ENCODE measurements at places on chromosomes 2 and 18.

GRCh38 chr2:119158563-119159347, at the start of gene C1QL2:
C1QL2 (minus strand) TSS chr2:119158751; CDS start chr2:119158269, 482 bp downstream.
- no peak for DNase-seq

DNA sequence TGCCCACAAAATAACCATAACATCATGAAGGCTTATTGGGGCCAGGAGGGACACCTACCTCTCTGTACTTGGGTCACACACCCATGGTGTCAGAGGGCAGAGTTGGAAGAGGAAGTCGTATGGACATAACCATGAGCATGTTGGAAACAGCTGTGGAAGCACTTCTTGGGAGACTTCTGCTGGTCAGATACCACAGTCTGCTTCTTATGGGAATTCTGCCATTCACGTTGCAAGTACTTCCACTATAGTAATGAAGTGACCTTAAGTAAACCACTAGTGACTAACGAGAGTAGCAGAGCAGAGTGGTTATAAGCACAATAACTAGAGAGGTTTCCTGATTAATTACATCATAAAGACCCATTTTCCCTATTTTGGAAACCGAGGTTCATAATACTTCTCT, 61.1 kb upstream of the TFPI start:
- DNase-seq, result no peak

DNA sequence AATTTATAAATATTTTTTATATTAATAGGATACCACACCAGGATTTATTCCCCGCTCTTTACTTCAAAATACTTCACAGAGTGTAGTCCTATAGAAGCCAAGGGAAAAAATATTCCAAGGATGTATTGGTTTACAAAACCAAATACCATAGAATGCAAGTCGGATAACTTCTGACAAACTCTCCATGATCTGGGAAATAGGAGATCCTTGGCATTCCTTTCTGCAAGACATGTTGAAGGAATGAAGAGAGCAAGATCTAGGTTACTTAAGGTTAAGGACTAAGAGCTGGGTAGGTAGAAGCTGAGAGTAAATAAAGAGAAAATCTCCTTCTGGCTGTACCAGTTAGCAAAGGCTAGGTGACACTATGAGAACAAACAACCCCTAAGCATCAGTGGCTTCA, 141.2 kb downstream of the LRATD1 start:
- no peak for DNase-seq

- no peak for DNase-seq
These were observed 25.3 kb downstream of the ADCY3 start for GRCh38 chr2:24894750-24895149.

GRCh38 chr2:128366713-128367511, 48.2 kb upstream of the HS6ST1 start:
- no peak for DNase-seq

- no peak for DNase-seq
These were observed 61.0 kb downstream of the LPIN1 start for GRCh38 chr2:11807156-11808015.

DNA sequence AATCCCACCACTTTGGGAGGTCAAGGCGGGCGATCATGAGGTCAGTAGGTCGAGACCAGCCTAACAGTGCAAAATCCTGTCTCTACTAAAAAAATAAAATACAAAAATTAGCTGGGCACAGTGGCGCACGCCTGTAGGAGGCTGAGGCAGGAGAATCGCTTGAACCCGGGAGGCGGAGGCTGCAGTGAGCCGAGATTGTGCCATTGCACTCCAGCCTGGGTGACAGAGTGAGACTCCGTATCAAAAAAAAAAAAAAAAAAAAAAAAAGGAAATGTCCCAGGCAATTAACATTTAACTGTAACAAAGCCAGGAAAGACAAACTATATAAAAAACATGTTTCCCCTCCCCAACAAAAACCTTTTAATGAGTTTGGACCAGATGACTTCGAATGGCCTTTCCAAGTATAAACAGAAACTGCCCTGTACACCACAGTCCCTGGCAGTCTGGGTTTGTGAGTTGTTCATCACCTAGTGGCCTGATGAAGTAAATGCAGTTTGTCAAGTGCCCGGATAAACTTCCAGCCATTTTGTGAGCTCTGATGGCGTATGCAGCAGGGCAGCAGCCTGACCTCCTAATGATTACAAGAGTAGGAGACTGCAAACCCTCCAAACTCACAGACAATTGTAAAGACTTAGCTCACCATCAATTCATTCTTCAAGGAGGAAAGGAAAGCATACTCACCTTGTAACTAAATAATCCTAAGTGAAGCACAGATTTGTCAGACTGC, 16.6 kb upstream of the PCBP1 start:
- DNase-seq, result peak; percentile 73

- no peak for DNase-seq
These were observed 211.5 kb downstream of the GALR1 start for GRCh38 chr18:77461062-77461688.

GRCh38 chr18:73577365-73577764, 570.3 kb downstream of the FBXO15 start:
- no peak for DNase-seq

GRCh38 chr2:197168705-197169104, 141.9 kb downstream of the ANKRD44 start:
- peak; percentile 30 for DNase-seq

DNA sequence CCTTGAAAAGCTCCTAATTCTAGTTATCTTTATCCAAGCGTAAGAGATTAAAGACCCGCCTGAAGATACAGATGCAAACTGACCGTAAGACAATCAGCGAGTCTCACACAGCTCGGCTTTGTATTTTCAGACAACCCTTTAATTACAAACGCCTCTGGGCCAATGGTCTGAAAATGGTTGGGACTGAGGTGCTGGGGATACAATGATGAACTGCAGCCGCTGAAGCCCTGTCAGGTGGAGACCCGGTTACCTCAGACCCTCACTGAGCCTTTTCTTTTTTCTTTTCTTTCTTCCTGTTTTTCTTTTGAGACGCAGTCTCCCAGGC, 715 bp upstream of the CFAP36 start:
- peak; percentile 55 for DNase-seq

DNA sequence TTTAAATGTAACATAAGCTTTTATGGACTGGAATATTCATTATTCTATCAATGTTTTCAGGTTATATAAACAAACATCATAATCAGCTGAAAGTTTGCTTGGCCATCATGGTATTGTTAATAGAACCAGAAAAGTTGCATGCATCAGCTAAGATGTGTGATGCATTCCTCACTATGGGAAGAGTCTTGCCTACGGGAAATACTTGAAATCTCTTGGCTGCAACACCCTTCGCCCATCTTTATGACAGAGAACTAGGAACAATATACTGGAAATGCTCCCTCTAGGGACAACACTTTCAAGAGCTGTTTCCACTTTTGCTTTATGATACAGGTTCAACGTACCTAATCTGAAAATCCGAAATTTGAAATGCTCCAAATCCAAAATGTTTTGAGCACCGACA, 1390.8 kb downstream of the DPP10 start:
- DNase-seq, result no peak

DNA sequence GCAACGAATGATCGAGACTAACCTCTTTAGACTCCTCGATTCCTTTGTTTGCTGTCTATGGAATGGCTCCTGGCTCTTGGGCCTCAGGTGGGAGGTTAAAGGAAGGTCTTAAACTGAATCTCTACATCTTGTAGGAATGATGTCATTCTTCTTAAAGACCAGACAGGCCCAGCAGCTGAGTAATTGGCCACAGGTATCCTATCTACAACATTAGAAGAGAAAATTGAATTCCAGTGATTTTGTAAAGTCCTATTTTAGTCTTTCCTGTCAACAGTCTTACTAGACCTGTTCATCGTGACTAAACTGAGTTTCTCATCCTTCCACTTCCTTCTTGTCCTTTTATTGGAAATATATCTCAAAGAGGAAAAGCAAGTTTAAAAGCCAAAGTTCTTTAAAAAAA, 274.8 kb downstream of the ALPK2 start:
- DNase-seq, result no peak

DNA sequence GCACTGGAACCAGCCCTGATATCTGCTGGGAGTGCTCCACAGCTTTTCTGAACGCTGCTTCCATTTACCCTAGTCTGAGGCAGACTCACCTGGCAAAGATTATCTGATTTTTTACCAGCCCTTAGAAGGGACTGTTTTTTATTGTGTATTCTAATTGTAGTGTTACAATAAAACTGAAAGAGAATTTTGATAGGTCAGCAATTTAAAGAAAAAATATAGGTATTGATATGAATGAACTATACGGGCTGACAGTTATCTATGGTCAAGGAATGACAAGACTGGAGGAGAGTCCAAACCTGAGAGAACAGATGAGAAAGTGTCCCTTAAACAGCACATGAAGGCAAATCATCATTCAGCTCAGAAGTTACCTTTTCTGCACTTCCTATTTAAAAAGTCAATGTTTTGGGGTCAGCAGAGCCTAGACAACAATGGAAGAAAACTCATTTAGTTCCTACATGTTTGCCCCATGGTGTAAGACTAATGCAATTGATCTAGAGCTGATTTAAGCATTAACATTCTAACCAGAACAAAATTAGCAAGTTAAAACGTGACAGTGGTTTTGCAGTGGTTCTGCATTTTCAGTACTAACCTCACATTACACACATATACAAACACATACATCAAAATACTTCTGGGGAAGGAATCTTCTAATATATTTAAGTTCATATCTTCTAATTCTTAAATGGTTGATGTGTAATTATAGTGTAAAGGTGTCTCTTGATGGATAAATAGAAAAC, 500.9 kb downstream of the TGIF1 start:
- DNase-seq, result no peak

GRCh38 chr2:240796543-240797499, 23.2 kb downstream of the KIF1A start:
- DNase-seq, result no peak

DNA sequence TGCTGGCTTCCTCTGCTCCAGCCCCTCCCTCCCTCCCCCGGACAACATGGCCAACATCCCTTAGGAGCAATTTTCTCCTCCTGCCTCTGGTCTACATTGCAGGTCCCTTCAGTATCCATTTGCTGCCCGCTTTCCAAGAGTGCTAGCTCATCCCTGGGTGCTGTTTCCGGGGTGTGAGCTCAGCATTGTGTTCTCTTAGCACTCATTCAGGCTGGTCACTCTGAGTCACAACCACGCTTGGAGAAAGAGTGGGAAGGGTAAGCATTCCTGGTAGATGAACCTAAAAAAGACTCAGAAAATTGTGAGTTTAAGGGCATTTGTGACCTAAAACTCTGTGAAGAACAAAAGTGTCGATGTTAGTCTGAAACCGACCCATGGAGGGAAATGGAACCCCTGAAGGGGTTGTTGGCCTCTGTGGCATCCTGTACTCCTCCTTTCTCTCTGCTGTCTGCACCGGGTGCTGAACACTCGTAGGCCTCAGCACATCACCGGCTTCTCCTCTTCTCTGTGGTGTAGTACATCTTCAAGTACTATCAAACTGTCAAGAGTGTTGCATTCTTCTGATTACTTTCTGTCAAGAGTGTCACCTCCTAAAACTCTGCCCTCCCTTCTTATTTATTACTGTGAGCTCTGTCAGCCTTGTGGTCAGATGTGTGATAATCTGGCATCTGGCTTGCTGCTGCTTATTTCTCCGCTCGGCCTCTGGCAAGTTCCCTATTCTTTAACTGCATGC, 73.0 kb downstream of the CTNNA2 start:
- no peak for DNase-seq

DNA sequence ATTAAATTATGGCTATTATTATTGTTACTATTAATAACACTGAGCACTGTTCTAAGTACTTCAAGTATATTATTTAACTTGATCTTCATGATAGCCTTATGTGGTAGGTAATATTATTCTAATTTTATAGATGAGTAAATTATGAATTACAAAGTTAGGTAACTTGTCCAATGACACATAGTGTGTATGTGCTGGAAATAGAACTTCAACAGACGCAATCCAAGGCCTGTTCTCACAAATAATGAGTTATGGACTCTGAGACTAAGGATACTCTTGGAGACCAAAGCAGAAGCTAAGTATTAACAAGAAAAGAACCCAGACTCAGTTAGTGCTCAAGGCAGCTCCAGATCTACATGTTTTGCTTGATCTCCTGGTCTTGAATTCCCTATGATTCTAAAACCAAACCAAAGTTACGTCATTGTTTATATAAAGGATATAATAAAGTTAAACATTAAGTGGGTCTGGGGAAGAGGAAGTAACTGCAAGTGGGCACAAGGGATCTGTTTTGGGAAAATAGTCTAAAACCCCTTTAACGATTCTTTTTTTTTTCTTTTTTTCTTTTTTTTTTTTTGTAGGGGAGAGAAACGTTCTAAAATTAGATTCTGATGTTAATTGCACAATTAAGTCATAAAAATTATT, 211.3 kb downstream of the ERBB4 start:
- no peak for DNase-seq

DNA sequence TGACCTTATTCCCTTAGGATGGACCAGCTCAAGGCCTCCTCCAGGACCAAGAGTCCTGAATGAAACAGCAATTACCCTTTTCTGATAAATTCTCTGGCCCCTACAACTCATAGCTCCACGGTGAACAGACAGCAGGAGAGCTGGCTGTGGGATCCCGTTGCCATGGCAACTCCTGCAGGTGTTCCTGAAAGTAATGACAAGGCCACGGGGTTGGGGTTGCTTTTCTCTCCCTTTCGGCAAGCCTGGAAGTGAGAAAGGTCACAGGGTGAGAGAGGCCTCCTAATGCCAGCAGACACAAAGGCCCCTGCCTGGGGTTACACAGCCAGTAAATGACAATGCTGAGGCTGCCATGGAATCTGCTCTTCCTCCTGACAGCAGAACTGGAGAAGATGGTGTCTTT, 403.0 kb downstream of the NBAS start:
- DNase-seq, result no peak

All from CD8-positive, alpha-beta T cell (primary cell).